C1 segment of cervical spinal cord (tissue), 14 donors: ENCODE measurements at places on chromosomes 1 and 21.

DNA sequence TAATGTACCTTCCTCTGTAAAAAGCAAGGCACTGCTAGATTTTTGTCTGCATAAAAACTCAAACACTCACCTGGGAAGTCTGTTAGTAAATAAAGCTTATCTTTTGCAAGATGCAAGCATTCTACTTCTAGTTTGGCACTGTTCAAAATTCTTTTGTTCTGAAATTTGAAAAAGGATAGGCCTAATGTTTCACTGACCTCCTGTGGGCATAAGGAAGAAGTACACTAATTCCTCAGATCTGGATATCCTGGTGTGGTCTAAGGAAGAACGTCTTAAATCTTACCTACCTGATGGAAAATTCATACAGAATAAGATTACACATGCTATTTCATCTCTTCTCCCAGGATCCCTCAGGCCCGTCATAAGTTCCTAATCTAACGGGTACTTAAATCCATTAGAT is 93.5 kb upstream of the CAMK1G start:
- no peak for DNase-seq

DNA sequence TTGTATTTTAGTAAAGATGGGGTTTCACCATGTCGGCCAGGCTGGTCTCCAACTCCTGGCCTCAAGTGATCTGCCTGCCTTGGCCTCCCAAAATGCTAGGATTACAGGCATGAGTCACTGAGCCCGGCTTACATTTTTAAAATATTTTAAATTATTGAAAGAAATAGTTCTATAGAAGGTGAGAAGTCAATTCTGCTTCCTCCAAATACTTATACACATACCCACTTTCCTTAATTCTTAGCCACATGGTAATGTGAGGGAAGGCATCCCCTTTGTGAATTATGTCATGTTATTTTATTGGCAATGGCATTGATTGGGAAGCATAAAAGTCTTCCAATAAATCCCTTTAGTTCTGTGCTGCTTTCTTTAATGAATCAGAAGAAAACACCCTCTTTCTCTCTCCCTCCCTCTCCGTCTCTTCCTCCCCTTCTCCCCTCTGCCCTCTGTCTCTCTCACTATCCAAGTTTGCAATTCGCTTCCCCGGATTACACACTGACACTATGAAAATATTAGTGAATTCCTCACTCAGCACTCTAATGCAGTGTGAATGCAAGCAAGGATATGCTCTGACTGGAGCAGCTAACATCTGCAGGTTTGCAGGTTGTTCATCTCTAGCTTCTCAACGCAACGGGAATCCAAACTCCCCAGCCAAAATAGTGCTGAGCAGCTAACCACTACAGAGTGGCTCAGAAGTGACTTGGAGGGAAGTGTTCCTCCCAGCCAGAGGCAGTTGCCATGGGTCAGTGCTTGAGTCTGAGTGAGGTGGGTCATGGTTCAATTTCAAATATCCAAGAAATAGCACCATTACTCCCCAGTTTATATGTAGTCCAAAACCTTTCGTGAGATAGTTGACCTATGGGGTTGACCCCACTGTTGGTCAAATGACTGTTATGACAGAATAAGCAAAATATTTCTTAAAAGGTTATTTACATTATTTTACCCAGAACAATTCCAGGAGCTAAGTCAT is 77.8 kb upstream of the CD55 start:
- no peak for DNase-seq

- no peak for DNase-seq
Measured at GRCh38 chr1:156927215-156928042, 7.0 kb downstream of the LRRC71 start.

DNA sequence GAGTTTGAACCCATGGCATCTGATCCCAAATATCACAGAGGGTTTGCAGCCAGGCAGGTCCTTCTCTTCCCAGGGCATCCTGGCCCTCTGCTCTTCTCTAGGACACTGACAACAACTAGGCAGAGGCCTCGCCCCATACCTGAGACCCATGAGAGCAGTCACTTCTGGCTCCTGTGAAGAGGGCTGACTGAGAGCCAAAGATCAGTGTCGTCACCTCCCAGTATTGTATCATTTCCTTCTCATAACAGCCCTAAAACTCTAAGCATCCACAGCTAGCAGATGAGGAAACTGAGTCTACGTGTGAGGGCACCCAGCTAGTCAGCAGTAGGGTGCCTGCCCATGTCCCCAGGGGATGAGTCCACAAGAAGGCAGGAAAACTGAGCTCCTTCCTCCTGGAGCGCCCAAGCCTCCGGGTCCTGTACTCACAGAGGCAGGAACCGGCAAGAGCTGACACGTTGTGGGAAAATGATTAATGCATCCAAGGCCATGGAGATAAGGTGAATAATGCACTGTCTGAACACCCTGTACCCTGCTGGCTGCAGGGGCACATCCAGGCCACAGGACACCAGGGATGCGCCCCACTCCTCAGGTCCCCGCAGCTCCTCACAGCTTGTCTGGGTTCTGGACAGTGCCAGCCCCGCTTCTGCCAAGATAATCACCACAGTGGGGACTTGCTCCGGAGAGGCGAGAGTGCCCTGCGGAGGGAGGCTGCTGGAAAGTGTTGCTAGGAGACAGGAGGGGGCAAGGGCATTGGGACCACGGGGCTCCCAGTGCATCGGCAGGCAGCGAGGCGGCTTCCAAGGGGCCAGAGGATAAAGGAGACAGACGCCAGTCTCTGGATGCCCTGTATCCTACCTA is 340.0 kb downstream of the NPHP4 start:
- no peak for DNase-seq

DNA sequence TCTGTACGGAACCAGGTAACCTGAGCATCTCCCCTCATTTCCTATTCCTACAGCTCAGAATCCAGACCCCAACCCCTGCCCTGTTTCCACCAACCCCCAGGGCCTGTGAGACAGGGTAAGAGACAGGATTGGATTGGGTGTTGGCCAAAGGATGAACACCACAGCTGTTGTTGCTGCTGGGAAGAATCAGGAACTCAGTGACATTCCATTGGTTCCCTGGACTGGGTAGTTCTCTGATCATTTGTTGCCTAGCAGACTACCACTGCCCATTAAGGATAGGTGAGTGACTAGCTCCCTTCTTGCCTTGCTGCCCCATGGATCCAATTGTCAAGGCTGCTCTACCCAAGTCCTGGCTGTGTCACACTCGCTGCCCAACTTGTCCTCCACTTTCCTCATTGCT is 10.0 kb downstream of the NCSTN start:
- DNase-seq, result no peak

DNA sequence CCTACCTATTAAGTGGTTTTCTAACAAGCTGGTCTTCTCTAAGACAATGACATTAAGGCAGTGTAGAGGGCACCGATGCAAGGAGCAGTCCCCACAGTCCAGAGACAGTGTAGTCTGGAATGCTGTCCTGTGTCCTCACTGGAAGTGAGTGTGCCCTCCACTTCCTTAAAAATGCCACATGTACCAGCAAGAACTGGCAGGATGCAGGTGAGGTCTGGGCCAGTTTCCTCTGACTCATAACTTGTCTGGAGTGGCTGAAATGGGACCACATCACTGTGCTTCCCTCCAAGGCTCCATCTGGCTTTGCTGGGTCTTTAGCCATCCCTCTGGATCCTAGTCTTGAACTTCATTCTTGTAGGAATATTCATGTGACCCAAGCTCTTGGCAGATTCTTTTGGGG is 170.5 kb upstream of the KIAA0040 start:
- no peak for DNase-seq

- peak; percentile 85 for DNase-seq
Measured at GRCh38 chr1:180926164-180926981, 13.7 kb downstream of the KIAA1614 start.

- no peak for DNase-seq
Measured at GRCh38 chr1:81954534-81955020, 153.8 kb downstream of the ADGRL2 start.

DNA sequence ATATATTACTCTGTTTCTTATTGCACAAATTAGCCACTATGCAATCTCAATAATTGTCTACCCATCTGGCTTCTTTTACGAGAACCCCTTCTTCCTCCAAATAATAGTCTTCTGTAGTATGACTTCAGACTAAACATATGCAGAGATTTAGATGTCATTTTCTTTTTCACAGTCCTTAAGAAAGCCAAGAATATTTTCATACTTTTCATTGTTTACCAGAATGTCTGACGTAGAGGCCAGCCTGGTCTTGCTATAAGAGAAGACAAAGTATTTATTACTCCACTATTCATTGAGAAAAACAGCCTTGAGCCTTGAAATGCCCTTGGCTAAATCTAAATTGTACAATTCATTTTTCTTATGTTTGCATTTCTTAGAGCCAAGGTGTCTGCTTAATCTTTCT is 714.9 kb upstream of the CXADR start:
- no peak for DNase-seq

DNA sequence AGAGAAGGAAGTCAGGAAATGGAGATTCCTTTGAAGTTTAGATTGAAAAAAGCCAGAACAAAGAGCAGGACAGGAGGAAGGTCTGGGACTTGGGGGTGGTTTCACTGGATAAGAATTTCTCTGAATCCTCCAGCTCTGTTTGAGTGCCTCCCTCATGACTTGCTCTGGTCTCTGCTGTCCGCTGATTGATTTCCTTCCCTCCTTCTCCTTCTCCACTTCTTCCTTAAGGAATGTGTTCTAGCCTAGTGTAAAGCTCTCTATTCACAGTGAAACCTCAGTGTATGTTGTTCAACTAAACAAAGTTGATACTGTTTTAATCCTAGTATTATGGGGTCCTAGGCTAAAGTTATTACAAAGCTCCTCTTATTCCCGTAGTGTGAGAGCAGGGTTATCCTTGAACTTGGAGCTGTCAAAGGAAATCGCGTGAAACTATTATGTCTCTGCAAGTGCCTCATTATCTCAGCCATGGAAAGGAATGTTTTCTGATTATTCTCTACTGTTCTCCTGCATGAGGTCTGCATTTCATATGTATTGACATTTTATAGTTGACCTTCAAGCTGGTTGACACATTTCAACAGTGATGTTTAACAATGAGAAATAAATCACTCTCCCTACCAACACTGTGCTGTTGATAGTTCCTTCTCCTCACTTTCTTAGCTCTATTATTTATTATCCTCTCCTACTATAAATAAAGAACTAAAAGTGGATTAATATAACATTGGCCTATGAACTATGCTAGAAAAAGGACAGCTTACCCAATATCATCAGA is 82.7 kb upstream of the KCTD3 start:
- no peak for DNase-seq

DNA sequence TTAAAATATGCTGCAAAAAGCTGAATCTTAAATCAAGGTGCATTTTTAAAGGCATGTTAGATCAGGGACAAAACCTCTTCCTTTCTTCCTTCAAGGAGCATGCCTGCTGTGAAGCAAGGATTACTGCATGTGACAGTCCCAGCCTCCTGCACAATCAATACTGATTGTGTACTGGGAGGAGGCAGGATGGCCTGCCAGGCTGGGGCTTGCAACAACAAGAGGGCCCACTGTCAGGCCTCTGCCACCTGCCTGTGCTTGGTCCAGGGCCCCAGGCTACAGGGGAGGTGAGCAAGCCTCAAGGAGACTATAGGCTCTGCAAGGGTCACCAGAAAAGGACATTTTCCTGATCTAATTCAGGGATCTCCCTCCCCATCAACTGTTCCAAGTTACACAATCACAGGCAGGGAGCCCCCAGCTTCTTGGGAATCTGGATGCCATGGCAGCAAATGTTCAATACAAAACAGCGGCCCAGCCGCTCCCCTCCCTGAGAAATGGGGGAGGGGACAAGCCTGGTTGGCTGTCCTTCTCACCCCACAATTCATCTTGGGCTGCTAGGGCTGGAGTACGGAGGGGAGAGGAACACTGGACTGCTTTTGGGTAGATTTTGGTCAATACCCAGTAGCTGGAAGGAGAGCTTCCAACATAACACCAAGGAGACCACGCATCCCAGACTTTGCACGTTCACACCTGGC is 76.7 kb downstream of the SSBP3 start:
- DNase-seq, result peak; percentile 36

GRCh38 chr1:111882986-111883560 is 106.4 kb downstream of the KCND3 start:
- no peak for DNase-seq

DNA sequence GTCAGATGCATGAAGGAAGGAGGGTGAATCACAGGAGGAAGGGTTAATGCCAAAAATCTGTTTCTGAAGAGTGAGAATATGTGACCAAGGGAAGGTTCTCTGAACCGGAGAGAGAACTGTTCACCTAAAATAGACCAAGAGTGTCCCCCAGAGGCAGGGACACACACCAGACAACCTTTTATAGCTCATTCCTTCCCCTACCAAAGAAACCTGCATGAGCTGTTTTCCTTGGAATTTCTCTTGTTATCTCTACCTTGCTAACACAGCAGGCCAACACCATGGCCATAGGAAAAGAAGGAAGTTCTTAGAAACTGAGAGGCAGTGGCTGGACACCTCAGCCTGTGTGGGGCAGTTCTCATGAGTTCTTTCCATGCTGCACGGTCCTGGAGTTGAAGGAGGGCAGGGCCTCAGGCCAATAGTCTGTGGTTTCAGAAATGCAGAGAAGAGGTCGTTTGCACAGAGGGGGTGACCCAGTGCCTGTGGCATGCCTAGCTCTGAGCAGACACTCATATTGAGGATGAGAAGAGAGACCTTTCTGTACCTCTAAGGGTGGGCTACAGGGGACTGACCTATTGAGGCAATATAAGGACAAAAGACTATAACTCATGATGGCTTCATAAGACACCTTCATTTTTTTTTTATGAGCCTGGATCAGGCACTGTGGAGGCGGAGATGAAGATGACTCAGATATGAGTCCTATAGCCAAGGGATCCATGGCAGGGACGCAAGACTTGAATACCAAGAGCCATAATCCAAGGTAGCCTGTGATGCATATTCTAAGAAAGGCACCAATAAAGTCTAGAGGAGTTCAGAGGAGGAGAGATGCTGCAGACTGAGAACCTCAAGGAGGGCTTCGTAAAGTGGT is 39.4 kb downstream of the IGFN1 start:
- DNase-seq, result no peak

GRCh38 chr1:154575951-154576566 is 8.5 kb downstream of the CHRNB2 start:
- DNase-seq, result no peak

DNA sequence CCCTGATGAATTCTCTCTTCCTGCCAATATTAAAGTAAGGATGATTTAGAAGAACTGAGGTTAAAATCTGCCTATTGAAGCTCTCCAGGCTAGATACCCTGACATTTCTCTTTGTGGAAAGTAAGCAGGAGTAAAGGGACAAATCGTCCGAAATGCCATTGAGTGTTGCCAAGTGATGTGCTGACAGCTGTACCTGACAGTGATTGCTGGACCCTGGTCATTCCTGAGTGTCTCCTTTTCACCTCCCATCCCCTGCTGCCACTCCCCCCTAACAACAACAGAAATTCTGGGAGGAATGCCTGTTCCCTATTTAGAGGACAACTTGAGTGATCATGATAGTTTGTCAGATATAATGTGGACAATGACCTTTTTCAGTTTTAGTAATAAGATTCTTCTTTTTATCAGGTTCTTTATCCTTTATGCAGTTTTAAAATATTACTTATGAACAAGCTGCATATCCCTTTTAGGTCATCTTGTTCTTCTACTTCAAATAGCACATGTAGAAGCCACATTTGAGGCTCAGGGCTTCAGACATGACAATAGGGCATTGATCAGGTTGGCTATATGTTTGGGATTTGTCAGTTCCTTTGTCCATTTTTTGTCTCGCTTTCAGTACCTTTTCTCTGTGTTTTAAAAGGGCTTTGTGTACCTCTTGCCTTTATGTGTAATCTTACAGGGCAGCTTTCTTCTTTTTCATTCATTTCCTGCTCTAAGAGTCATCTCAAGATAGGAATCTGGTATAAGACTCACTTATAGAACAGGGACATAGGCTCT is 56.0 kb downstream of the ITSN1 start:
- no peak for DNase-seq
